COLO829 (cell line): ENCODE measurements at places on chromosomes 11 and 22.

DNA sequence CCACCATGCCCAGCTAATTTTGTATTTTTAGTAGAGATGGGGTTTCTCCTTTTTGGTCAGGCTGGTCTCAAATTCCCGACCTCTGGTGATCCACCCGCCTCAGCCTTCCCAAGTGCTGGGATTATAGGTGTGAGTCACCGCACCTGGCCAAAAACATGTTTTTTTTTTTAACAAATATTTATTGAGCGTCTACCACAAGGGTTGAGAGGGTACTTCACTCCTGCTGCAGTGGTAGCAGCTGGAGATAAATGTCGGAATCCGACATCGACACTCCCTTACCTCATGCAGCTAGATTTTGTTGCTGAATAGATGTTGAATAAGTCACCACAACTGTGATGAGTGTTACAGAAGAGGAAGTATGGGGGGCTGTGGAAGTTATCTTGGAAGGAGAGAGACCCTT is 971 bp downstream of the DNAJB13 start:
- no peak for DNase-seq

DNA sequence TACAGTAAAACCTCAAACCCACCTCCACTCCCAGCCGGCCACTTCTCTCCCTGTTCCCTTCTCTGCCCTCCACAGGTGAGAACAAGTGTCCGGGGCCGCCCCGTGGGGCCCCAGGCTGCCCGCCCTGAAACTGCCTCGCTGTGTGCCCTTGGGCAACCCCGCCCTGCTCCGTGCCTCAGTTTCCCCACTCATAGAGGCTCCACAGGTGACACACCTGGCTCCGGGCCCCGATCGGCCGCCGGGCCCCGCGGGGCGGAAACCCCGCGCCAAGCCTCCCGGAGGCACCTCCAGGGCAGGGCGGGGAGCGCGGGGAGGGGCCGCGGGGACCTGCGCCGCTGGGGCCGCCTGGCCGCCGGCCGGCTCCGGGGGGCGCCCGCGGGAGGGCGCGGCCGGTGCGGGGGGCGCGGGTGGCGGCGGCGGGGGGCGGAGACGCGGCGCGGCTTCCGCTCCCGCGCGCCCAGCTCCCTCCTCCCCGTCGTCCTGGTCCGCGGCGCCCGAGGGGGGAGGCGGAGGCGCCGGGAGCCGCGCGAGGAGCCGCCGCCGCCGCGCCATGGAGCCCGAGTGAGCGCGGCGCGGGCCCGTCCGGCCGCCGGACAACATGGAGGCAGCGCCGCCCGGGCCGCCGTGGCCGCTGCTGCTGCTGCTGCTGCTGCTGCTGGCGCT is at the start of gene LRP5:
Gene LRP5, plus strand, starts transcription at position 475 of the 663 bp plus-strand sequence. Its CDS starts 124 bp downstream, at position 599.
- DNase-seq, result no peak

GRCh38 chr11:83363312-83363711 is 77.1 kb upstream of the CCDC90B start:
- DNase-seq, result no peak

GRCh38 chr11:122814401-122814800 is 23.9 kb upstream of the CRTAM start:
- no peak for DNase-seq

DNA sequence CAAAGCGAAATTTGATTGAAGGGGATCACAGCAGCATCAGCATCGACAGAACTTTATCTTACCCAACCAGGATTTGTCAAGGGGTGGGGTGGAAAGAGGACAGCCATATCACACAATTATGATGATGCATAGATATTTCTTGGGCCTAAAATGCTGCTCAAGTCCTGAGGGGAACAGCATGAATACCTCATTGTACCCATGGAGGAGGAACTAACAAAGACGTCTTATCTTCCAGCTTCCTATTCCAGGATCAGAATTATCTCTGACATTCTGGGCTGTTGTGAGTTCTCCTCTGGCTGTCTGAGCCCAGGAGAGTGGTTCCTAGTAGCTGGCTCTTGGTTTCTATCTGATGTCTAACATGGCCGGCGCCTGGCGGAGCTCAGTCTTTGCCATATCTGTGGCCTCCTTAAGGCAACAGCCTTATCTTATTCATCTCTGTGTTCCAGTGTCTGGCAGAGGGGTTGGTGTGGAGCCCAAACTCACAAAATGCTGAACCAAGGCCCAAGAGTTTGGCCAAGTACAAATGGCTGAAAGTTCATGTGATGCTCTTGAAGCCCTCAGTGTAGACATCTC is 68.2 kb upstream of the TIMP3 start:
- DNase-seq, result peak; percentile 96

DNA sequence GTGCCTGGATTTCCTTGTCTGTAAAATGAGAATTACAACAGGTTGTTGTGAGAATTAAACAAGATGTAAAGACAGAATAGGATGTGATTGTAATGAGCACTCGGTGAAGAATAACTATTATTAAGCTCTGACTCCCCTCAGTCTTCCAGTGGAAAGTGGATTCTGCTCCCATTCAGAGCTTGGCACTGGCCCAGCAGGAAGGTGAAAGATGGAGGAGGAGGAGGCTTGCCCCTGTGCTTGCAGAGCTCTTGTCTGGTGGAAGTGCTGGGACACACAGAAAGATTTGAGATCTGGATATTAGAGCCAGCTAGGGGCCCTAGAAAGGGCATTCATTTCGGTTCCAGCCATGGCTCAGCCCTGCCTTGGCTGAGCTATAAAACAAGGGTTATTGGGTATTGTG is 28.2 kb downstream of the PHLDB1 start:
- DNase-seq, result no peak

- no peak for DNase-seq
These were observed 128.7 kb upstream of the TOP3B start for GRCh38 chr22:22111267-22111751.

- DNase-seq, result peak; percentile 39
These were observed 83.7 kb downstream of the EXT2 start for GRCh38 chr11:44179173-44179572.

DNA sequence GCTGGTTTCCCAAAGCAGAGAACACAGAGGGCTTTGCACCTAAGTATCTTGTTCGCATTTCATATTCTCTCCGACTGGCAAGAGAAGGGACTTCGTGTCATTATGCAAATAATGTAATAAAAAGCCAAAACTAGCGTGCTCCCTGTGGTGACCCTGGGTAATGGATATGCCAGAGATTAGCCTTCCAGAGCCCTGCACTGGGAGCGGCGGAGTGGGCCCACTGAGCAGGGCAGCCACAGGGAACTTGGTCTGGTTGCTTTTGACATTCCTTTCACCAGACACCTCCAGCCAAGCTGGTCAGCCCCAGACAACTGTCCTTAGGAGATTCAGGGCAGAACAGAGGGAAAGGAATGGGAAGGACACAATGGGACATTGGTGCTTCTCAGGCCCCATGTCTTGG is 56.1 kb downstream of the FLI1 start:
- DNase-seq, result no peak

DNA sequence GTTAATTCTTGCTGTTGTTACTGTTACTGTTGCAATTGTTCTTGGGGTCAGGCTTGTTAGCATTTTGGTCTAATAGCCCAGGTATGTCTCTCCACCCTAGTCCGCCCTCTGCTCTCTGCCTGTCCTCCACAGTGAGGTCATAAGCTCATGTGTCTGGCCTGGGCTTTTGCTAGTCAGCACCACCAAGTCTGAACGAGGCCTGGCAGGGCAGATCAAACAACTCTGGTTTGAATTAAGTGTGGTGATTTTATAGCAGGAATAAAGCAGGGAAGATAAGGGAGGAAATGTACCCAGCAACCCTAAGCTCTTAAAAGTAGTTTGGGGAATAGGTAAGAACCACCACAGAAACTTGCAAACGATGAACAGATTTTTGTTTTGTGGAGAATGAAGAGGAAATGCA is 98.7 kb downstream of the ABTB2 start:
- no peak for DNase-seq

DNA sequence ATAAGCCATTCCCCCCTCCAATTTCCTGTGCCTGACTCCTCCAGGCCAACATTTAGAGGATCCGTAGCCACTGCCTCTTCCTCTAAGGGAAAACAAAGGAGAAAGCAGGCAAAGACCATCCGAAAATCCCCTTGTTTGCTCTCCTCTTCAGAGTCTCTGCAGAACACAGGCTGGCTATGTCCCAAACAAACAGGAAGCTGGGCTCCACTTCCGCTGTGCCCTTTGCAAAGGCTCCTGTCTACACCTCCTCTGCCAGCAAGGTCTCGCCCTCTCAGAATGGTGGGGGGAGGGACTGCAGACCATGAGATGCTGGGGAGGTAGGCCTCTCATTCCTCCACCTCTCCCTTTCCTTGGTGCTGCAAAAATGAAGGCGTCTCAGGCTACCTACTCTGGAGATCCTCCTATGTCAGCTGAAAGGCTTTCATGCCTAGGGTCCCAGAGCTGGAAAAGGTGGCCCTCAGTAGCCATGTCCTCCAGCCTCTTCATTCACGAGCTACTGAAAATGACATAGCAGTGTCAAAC is 596.2 kb downstream of the BUD13 start:
- DNase-seq, result no peak

GRCh38 chr11:61683961-61684869 is 4.0 kb downstream of the DAGLA start:
- DNase-seq, result no peak

GRCh38 chr11:105024394-105024793 is 1.4 kb upstream of the CASP5 start:
- DNase-seq, result no peak

DNA sequence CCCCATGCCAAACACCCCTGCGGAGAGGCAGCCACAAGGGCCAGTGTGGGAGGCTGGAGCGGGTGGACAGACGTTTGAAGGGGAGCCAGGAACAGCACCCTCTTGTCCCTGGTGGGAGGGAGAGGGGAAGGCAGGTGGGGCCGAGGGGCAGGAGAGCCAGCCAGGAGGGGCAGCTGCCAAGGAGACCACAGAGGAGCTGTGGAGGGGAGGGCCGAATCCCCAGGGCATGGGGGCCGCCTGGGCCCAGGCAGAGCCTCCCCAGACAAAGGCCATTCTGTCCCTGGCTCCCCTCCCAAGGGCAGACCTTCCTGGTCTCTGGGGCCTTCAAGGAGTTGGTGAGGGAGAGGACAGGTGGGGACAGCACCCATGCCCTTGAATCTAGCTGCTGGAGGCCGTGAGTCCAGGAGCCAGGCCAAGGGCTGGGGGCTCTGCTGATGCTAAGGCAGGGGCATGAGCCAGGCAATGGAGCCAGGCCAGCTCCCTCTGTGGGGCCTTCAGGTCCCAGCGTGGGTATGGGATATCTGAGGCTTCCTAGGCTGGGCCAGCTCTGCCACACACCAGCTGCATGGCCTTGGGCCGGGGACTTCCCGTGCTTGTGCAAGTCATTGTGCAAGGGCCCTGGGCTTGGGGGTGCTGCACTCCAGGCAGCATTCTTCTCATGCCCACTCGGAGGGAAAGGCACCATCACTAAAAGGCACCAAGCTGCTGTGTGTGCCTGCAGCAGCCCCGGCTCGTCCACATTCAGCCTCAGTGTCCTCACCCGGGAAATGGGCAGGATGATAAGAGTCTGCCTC is 11.4 kb downstream of the EMID1 start:
- no peak for DNase-seq

DNA sequence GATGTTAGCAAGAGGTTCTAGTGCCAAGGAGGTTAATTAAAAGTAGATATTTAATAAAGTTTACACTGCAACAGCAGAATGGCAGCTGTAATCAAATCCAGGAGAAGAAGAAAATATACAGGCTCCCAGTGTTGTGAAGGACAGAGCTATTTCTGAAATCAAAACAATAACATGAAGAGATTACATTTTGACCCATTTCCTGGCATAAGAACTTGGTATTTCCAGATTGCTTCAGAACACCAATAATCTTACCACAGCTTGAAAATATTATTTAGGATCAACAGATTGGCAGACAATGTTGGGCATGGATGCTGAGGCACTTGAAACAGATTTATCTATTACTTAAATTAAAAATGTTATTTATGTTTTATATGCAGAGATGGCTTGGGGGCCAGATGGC is 692.5 kb downstream of the KCNA4 start:
- DNase-seq, result no peak

DNA sequence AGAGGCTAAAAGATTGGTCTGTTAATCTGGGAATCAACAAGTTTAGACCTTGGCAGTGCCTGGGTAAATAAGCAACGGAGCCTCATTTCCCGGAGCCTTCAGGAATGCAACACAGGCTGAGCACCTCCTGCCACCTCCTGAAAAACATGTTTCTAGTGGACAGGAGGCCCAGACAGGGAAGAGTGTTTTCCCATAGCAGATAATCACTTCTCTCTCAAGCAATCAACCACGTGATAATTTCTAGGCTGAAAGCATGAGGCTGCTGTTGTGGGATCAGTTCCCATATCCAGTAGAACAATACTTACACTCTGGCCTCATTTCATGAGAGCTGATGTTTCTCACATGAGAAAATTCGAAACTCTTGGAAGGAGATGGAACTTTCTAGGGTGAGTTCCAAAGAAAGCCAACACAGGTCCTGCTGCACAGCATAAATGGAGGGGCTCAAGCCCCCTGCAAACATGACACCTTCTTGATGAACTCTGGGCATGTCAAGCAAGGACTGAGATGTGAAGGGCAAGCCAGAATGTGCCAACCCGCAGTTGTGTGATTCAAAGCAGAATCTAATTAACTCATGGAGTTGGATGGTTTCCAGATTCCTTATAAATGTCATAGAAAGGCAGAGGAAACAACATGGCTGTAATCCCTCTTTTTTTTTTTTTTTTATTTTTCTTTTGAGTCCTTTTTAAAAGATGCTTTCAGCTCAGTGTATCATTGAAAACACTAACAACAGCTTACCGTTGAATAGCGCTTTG is 228.5 kb upstream of the SESN3 start:
- peak; percentile 45 for DNase-seq

DNA sequence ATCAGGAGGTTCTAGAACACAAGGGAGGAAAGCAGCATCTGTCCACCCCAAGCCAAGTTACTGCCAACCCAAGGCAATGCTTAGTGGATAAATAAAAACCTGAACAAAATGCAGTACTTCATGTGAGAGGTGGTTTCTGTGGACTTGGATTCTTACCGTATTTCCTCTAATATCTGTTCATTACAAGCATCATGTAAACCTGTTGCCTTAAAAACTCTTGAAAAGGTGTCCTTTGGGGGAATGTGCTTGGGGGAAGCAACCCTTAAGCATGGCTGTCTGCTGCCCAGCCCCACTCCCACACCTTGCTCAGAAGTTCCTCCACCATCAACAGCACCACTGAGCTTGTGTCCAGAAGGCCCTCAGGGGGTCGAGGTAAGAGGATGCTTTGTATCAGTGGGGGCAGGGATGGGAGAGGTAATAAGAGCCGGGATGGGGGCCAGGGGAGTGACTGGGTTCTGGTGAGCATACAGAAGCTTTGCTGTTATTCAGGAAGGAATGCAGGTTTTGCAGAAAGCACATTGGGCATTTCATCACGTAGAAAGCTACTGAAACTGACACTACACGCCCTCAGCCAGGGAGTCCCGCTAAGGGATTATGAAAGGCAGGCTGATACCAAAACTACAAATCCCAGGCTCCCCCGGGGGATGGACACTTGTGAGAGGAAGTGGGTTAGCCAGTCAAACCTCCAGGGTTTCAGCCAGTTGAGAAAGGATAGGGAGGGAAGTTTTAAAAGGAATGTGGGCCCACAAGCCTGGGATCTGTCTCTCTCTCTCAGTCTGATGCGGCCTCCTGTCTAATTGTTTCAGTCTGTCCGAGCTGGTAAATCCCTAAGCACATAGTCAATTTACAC is 52.0 kb downstream of the KCNJ1 start:
- peak; percentile 28 for DNase-seq

DNA sequence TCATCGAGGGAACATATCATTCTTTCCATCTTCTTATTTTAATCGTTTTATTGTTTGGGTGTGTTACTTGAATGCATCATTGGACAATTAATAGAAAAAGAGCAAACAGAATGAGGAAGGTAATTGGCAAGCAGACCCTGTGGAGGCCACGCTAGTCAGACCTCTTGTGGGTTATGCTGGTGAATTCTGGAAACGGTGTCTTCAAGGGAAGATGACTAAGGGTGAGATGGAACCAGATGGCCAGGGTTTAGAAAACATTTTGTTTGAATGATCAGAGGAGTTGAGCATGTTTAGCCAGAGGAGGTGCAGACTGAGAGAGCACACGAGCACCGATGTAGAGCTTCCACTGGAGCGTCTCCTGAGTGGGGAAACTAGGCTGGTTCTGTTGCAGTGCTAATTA is 8.5 kb downstream of the ST14 start:
- DNase-seq, result no peak
